ENCODE measurements at places on chromosomes 6 and 20.

GRCh38 chr20:57715268-57715904 is 5.6 kb upstream of the PMEPA1 start:
- no peak for DNase-seq

DNA sequence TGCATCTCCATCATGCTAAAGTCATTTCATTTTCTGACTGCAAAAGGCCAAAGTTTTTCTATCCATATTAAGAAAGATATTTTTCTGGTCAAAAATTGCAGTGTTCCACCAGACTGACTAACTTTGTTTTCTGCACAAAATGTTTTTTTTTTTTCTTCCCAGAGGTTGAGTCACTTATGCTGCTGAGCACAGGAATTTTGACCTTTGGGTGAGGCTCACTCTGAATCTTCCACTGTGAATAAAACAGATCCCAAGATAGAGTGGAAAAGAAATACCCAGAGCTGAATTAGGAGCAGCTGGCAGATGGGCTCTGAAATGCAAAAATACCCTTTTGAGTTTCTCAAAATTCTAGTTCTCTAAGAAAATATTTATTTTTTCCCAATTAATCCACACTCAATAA is 996.8 kb downstream of the KIF16B start:
- no peak for DNase-seq

- DNase-seq: peak; percentile 91
Measured at GRCh38 chr6:55047451-55048044, 126.8 kb upstream of the HCRTR2 start.

GRCh38 chr20:24720957-24721356 is 228.1 kb upstream of the CST7 start:
- no peak for DNase-seq

DNA sequence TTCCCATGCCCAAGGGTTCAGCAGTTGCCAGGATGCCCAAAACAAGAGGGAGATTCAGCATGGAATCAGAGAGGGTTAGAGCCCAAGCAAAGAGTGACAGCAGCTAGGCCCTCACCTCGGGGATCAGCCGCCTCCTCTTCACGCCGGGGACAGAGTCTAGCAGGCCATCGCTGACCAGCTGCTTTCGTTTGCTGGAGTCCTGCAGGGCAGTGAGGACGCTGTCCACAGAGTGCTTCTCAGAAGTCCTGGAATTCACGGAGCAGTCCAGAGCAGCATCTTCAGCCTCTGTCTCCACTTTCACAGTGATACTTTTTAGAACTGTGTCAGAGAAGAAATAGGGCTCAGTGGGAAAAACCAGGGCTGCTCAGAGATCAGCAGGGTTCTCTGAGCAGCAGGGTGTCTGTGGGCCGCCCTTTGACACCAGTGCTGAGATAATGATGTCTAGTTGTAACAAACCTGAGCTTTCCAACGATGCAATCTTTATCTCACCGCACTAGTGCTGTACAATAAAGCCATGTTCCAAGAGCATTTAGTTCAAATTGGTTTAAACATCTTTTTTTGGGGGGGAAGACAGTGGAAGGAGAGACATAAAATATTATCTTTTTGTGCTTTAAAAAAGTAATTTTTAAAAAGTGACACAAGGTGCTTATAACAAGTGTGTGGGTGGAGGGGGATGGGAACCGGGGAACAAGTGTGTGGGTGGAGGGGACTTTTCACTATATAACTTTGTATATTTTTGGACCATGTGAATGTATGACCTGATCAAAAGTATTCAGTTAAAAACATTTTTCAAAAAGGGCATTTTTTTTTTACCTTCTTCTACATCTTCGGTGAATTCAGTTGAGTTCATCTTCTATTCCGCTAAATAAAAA is 16.6 kb downstream of the BEND3 start:
- DNase-seq: no peak

DNA sequence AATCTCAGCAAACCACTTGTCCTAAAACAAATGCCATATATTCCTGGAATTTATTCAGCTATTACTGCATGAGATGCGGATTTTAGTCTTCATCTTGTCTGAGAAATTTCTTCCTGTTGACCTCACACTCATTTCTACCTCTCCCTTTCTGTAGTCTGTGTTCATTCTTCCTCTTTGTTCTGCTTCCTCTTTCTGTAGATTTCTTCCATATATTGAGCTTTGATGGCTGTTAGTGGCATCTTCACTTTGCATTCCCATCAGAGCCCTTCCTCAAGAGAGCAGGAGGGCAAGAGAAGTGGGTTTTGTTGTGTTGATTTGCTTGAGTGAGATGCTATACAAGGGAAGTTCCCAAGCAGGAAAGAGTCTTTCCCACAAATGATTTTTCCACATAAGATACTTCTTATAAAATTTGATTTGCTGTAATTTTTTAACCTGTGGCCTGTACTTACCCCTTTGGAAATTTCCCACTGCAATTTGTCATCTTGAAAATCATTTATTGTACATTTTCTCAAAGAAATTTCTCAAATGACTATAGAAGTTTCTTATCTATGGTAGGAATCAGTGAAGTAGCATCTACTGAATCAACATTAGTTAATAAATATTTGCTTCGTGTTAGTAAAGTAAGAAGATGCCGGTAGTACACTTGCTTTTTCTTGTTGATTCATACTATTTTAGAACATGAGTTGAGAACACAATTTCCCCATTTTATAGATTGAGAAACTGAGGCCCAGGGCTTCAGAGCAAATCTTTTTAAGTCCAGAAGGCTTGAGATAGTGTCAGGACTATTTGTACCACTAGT is 43.8 kb downstream of the MAP3K4 start:
- DNase-seq: peak; percentile 6

GRCh38 chr6:46221222-46221793 is 50.5 kb upstream of the ENPP5 start:
- peak; percentile 53 for DNase-seq

DNA sequence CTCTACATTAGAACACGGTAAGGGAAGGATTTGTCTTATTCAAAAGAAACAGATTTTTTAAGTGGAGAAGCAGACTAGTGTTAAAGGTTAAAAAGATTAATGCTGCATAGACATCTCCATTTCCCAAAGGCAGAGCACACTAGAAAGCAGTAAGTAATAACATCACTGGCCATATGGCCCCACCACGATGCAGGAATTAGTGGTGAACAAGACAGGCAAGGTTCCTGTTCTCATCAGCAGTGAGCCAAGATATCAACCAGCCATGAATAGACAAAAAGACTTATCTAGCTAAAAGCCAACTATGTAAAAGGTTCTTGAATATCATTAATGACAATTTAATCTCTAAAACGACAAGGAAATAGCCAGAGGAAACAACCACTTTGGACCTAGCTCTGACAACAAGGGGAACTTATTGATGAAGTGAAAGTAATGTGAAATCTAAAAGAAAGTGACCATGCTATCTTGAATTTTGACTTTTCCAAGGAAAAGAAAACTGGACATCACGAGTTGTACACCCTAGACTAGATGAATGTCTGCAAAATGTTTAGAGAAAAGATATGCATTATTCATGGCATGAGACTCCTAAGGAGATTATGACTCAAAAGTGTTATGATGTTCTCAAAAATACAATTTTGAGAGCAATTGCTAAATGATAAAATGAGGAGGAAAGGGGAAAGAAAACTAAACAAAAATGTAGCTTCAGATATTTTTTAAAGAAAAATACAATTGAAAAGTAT is 157.9 kb upstream of the STXBP5 start:
- no peak for DNase-seq

GRCh38 chr6:154921482-154921881 is 73.6 kb upstream of the TIAM2 start:
- no peak for DNase-seq

- peak; percentile 81 for DNase-seq
Measured at GRCh38 chr6:116476002-116476678, 15.0 kb downstream of the CALHM6 start.

DNA sequence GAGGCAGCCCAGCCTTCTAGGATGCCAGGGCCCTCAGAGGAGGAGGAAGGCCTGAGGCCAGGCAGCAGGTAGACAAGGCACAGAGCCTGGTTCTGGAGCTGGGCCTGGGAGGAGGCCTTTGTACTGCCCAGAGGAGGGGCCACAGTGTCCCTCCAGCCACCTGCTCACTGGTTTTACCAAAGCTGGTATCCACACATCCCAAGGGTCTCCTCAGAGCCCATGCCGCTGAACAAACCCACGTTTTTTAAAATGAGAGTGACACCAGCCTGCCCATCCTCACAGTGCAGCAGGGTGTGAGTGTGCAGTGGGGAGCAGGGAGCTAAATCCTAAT is 162.7 kb downstream of the LY86 start:
- no peak for DNase-seq

DNA sequence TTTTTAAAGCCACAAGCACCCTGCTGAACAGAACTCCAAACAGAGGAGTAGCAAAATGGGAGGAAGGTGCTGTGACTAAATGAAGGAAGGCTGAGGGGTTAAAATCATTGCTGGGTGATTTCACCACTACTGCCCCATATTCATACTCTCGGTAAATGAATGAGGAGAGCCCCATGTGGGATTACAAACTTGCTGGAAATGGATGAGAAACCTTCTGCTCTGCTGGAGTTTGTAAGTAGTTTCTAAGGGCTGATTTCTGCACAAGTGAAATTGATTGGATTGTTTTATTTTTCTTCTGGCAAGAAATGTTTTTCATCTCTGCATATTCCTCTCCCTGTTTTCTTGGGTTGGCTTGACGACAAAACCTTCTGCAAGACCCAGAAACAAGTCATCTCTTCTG is 533.5 kb upstream of the MMS22L start:
- no peak for DNase-seq

DNA sequence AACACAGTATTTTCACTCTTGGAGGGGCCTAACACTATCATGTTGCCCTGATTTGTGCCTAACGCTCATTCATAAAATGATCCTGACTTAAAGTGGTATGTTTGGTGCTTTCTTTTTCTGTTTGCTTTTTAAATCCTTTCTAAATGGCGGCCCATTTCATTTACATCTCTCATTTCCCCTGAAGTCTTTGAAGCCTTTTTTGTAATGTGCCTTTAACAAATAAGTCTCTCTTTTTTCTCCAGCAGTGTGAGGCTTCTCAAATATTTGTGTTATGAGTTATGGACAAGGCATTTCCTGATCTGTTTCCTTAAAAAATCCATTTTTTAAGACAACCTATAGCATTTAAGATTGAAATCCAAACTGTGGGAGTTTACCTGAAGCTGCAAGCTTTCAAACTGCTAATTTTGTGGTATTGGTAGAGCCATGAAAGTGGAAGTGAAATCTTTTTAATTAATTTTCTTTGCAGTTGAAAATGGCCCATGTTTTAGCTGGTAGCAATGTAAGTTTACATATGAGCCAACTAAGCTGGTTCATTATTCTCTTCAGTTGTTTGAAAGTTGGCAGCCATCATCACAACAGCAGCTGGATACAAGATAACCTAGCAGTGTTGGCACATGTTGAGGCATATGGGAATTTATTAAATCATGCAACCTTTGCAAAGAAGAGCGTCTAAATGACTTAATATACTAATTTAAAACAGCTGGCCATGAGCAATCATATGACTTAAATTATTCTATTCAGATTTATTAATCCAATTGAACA is 469.7 kb downstream of the CDKAL1 start:
- DNase-seq: no peak

- DNase-seq: peak; percentile 35
Measured at GRCh38 chr20:31537890-31538289, 23.6 kb downstream of the HM13 start.

DNA sequence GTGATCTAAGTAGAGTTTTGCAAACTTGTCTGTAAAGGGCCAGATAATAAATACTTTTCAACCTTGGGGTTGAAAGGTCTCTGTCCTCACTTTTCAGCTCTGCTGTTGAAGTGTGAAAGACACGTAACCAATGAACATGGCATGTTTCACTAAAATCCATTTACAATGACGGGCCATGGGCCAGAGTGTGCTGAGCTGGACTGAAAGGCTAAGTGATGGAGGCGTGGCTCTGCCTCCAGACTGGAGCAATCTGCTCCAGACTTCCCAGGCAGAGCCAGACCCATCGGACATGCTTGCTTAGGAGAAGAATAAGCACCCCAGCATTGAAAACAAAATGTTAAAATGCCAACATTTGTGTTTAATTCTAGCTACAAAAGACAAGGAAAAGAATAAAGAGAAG is 41.4 kb downstream of the SCAND1 start:
- no peak for DNase-seq

All from inflammatory macrophage treated with lipopolysaccharide for 4 hours (primary cell).